ENCODE measurements at places on chromosomes 1 and 21.
A peak's percentile ranks its signal among the peaks of the same experiment; 100 is the strongest.

DNA sequence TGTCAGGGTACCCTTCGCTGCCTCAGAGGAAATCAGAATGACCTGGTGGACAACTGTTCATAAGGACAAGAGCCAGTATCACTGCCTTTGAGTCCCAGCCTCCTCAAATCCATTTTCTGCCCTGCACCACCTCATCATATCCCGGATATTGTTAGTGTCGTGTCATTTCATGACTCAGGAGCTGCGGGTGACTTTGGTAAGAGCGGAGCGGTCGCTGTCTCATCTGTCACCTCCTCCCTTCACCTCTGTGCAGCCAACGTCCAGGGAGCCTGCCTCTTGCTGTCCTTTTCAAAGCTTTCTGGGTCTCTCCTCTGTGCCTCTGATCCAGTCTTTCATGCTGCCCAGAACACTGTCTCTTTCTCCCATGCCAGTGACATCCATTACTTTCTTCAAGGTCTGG lies 7.0 kb upstream of the C1orf198 start:
- DNase-seq, result no peak

DNA sequence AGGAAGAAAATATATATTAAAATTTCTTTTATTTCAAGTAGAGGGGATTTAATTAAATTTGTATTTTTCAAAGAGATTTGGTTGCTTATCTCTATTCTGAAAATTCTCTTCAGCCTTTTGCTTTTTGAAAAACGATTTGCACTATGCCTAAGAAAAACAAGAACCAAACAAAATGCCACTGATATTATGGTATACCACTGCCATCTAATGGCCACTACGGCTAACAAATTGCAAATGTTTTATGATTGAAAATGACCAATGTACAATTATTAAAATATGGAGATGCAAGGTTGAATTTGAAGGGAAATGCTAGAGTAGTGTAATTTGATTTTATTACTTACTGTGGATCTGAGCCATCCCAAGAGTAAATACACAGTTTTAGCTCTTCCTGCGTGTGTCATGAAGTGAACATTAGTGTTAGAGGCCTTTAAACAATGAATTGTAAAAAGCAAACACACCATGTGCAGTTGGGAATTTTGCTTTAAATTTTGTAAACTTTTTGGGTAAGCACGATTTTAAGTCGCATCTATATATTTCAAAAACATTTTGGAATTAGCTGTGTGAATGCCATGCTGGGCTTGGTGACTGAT lies 137.4 kb upstream of the USP25 start:
- no peak for DNase-seq

- no peak for DNase-seq
Measured at GRCh38 chr1:82160903-82161302, 360.2 kb downstream of the ADGRL2 start.

GRCh38 chr21:19993268-19993667 lies 1004.9 kb upstream of the NCAM2 start:
- DNase-seq, result no peak

DNA sequence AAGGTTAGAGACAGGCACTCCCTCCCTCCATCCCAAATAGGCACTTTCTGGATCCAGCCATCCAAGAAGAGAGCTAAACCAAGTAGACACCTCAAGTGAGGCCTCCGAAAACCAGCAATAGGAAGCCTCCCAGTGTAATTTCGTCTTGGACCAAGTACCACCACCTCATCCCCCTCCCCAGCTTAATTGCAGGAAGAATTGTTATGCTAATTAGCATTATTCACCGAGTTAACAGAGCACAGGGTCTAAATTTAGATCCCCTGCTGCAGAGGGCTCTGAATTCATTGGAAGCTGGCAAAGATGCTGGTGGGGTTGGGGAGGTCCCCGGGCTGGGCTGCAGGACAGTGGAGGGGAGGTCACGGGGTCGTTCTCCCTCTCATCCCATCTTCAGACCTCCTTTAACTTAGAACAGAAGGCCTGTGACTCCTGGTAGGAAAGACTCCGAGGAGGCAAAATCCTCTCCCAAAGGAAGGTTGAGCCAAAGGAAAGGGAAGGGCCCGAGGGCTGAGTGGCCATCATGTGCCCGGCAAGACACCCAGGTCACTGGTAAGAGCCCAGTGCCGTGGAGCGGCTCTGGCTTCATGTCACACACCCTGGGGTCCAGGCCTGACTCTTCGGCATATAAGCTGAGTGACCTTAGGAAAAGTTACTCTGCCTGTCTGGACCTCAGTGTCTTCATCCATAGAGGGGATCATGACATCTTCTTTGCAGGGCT lies 209.2 kb upstream of the GRIK3 start:
- DNase-seq, result no peak

GRCh38 chr1:241235256-241235897 lies 121.6 kb downstream of the RGS7 start:
- no peak for DNase-seq

DNA sequence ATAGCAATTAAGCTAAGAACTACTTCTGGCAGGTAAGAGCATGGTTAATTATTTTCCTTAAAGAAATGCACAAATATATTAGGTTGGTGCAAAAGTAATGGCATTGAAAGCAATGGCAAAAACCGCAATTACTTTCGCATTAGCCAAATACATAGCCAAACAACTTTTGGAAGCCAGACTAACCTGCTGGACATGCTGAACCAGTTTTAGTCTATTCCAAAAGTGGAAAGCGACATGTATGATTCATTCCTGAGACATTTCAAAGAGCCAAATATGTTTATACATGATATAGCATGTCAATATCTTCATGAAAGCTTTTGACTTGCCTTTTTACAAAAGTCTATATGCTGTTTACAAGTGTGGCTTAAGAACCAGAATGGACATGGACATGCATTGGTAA lies 23.4 kb upstream of the DR1 start:
- DNase-seq, result no peak

DNA sequence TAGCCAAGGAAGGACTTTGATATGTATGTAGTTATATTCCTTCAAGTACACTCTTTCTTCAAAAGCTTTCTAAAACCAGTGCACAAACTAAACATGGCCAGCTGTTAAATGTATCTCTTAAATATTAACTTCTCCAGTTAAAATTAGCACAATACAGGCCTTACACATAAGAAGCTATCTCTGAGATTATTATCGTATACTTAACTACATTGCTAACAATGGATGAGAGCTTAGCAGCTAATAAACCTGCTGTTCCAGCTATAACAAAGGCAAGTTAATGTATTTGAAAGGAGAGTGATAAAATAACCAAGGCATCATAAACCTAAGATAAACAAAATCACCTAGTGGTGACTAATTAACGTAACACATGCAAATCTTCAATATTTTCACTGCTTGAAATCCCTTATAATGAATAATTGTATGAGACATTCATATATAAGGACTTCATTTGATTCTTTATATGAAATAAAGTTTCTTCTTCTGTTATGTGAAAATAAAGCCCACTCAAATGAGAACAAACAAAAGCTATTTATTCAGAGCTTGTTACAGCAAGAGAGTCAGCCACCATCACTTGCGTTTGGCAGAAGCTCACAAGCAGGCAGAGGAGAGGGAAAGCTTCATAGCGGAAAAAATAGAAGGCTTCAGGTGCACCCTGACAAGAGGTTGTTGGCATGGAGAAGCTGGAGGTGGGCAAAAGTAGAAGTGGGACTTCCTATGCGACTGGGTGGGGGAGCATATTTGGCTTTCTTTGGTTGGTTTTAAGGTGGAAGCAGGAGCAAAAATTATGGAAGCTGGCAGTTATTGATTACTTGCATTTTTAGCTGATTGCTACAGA lies 274.1 kb upstream of the CHRM3 start:
- DNase-seq, result no peak

DNA sequence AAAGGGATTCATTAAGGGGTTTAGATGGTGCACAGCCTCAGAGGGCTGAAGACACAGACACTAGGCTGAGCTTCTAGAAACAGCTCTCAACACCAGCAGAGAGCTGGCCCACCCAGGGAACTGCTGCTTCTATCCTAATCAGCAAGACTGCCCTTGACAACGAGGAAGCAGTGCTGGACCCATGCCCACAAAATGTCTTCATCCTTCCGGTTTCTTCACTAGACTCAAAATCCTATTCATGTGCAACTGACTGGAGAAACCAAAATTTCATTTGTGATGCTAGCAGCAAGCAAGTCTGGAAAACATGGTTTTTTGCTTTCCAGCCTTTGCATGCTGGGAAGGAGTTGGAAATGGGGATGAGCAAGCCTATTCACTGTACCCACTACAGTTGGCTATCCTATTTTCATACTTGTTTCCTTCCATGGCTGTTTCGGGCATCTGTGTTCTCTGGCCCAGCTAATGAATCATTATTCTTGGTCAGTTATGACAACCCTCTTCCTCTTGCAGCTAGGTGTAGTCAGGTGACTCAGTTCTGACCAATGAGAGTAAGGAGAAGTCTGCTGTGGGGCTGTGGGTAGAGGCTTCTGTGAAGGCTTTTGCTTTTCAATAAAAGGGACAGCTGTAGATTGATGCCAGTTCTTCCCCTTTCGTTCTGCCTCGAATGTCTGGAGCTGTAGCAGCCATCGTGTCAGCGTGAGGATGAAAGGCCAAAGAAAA lies 14.6 kb upstream of the TMEM61 start:
- DNase-seq, result no peak

GRCh38 chr1:184208622-184209021 lies 157.1 kb downstream of the TSEN15 start:
- no peak for DNase-seq

GRCh38 chr1:18630511-18631495 lies at the start of gene PAX7:
PAX7 (plus strand) TSS chr1:18630846; CDS start chr1:18631604, 758 bp downstream.
- no peak for DNase-seq

GRCh38 chr1:236502972-236503639 lies 20.7 kb upstream of the LGALS8 start:
- DNase-seq, result no peak

DNA sequence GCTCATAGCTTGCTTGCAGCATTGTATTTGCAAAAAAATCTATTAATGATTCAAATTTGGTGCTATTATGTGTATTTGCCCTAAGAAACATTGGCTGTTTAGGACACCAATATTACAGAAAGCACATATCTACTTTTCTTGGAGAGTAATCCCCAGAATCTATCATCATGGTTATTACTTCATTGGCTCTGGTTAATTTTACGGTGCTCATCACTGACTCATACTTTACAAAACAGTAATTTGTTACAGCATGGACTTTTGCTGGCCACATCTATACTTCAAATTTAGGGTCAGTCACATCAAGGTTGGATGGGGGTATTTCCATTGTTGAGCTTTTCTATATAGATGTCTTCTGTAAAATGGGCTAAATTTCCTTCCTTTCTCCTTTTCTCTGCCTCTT lies 45.7 kb downstream of the SH3GLB1 start:
- no peak for DNase-seq

DNA sequence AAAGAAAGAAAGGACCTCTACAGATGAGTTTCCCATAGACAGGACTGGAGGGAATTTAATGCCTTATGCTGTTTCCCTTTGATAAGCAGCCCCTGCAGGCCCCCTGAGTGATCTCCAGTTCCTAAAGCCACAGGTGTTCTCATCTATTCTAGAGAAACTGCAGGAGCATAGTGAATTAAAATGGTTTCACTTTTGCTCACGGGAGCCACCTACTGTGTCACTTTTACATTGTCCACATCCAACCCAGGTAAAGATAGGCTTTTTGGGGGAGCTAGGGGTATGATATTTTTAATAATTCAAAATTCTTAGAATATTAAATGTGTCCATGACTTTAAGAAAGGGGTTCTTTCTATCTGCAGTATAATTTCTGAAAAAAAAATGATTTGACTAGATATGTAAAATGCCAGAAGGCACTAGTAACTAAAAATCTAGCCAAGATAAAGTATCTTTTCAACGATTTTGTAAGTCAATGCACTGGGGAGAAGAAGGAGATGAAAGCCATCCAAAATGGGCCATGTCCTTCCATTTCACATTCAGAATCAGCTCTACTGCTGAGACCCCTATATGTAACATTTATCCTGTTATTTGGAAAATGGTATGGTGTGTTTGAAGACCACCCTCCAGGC lies 267.3 kb upstream of the DUSP10 start:
- DNase-seq, result no peak

DNA sequence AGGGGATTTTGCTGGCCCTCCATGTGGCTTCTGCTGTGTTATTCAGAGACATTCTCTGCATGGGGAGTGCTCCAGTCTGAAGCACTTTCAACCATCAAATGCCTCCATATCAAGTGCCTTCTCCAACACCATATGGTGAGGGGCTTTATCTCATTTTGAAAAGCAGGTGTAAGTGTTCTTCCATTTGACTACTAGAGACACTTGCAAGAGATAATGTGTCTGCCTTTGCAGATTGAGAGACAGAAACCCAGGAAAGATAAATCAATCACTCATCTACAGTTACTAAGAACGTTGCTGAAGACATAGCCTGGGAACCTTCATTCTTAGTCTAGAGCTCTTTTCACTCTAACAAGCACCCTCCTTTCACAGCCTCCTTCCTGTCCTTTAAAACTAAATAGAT lies 29.5 kb upstream of the REG4 start:
- no peak for DNase-seq

DNA sequence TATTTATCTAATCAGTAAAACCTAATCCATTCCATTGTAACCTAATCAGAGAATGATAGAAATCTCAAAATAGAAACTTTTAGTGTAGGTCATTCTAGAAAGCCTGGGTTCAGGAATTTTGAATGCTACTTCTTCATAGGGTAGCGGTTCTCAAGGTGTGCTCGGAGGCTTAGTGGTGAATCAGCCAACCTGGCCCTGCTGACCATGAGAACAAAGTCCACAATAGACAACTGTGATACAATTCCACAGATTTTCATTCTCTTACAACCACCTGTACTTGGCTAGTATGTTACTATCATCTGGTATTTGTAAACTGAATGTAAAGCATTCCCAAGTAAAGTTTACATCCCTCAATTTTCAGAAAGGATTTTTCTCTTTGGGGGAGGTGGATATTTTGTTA lies 7.5 kb upstream of the PUM1 start:
- DNase-seq, result no peak

DNA sequence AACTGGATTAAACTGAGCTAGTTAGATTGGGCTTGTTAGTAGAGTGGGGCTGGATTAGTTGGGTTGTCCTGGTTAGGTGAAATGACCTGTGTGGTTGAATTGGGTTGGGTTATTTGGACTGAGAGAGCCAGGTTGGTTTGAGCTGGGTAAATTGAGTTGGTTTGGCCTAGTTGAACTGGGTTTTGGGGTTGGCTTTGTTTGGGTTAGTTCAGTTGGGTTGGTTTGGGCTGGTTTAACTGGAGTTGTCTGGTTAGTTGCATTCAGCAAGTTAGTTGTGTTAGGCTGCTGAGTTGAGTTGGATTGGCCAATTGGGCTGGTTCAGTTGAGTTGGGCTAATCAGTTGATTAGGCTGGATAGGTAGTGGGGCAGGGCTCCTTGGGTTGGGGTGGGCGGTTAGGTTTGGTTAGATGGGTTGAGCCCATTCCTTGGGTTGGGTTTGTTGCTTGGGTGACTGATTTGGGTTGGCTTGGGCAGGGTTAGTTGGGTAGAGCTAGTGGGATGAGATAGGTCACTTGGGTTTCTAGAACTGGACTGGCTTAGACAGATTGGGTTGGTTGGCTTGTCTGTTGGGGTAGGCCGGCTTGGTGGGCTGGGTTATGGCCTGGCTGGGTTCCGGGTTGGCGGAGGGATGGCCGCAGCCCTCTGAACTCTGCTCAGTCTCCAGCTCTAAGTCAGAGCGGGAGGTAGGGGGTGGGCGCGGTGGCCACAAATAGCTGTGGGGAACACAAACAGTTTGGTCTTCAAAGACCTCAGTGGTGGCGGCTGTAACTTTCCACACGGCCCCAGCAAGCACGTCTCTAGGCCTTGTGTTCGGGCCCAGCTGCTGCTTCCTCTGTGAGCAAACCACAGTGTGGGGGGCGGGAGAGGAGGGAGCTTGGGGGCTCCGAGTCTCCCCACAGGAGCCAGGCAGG lies 67.2 kb upstream of the RUNX3 start:
- peak; percentile 42 for DNase-seq

GRCh38 chr1:174322202-174322862 lies 125.4 kb upstream of the GPR52 start:
- DNase-seq, result no peak

- DNase-seq, result no peak
Measured at GRCh38 chr21:38989745-38990423, 184.2 kb downstream of the ETS2 start.

All from activated CD8-positive, alpha-beta memory T cell treated with anti-CD3 and anti-CD28 coated beads for 4 hours (primary cell).